ENCODE measurements at places on chromosomes 1 and 21.

- DNase-seq = no peak
These were observed 100.1 kb upstream of the JUN start for GRCh38 chr1:58883888-58884482.

GRCh38 chr1:84510668-84511067, 4.3 kb upstream of the GNG5 start:
- DNase-seq = no peak

GRCh38 chr21:14547834-14548513, 1.9 kb upstream of the SAMSN1 start:
- DNase-seq = no peak

GRCh38 chr1:53083636-53084588, 21.9 kb downstream of the PODN start:
- DNase-seq = no peak

- DNase-seq = no peak
These were observed 1.7 kb upstream of the ACTRT2 start for GRCh38 chr1:3019516-3020051.

GRCh38 chr1:21604208-21604957, 64.8 kb downstream of the RAP1GAP start:
- DNase-seq = no peak

GRCh38 chr1:71899881-71900280, 382.5 kb downstream of the NEGR1 start:
- DNase-seq = no peak
